ENCODE measurements at places on chromosomes 2 and 18.

DNA sequence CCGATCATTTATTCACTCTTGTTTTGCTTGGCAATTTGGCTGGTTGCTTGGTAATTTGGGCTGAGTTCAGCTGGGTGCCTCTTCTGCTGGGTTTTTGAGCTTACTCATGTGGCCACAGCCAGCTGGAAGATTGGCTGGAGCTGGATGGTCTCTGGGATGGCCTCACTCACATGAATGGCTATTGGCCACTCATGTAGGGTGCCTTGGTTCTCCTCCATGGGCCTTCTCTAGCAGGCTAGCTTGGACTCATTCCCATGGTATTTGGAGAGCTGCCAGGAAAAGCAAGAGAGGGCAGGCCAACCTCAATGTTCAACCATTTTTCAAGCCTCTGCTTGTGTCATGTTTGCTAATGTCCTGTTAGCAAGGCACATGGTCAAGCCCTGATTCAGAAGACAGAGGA lies 16.9 kb downstream of the ZAP70 start:
- H3K27ac ChIP-seq = no peak overlapping the region
- H3K4me1 ChIP-seq = peaks cover 41% of the 10 kb centered on the region
- H3K36me3 ChIP-seq = peaks cover 36% of the 10 kb centered on the region
- H3K27me3 ChIP-seq = no peaks in the 10 kb centered on the region
- H3K4me3 ChIP-seq = no peak overlapping the region

- no peaks in the 10 kb centered on the region for H3K27me3 ChIP-seq
- no peak overlapping the region for H3K27ac ChIP-seq
Measured at GRCh38 chr2:194723446-194723845, 933.6 kb upstream of the SLC39A10 start.

DNA sequence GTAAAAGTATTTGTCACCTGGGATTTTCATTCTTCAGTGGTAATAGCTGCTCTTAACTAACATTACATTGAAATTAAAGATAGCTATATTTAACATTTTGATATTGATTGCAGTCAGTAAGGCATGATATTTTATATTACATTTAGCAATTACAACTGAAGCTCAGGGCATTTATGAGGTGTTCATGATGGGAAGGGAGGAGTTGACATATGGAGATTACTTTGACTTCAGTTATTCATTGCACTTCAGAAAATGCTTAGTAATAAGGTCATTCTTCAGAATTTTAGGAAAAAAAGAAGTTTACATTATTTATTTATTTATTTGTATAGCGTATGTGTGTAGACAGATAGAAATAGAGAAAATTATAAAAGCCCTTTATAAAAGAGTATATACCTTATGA lies 352.0 kb downstream of the GALNT13 start:
- no peak overlapping the region for H3K27ac ChIP-seq
- H3K4me3 ChIP-seq = no peak overlapping the region
- H3K4me1 ChIP-seq = no peaks in the 10 kb centered on the region
- H3K36me3 ChIP-seq = no peaks in the 10 kb centered on the region

GRCh38 chr2:181573140-181573736 lies 83.7 kb downstream of the CERKL start:
- no peaks in the 10 kb centered on the region for H3K36me3 ChIP-seq
- H3K27ac ChIP-seq = no peak overlapping the region
- H3K4me3 ChIP-seq = no peak overlapping the region
- DNase-seq = no peak

- no peak overlapping the region for H3K4me3 ChIP-seq
- no peaks in the 10 kb centered on the region for H3K36me3 ChIP-seq
- DNase-seq = no peak
- H3K4me1 ChIP-seq = no peaks in the 10 kb centered on the region
Measured at GRCh38 chr2:1501038-1501851, 88.0 kb downstream of the TPO start.

DNA sequence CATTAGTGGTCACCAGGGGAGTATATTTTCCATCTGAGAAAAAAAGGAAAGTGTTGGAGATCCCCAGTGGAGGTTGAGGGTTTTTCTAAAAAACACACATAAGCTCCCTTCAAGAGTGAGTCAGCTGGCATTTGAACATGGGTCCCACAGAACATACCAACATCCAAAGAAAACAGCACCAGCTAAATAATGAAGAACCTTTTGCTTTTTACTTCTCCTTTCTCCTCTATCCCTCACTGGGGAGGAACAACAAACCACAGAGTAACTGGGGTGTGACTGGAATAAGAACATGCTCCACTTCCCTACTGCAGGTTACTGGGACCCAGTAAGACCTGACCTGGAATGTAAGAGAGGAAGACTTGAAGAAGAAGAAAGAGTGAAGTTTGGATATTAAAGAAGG lies 56.5 kb upstream of the RAPH1 start:
- DNase-seq = no peak
- H3K27me3 ChIP-seq = peaks cover 2% of the 10 kb centered on the region
- peaks cover 10% of the 10 kb centered on the region for H3K4me1 ChIP-seq
- H3K27ac ChIP-seq = no peak overlapping the region
- H3K4me3 ChIP-seq = no peak overlapping the region

- peaks cover 66% of the 10 kb centered on the region for H3K4me1 ChIP-seq
- peak overlapping the region; percentile 99 for H3K27ac ChIP-seq
- no peaks in the 10 kb centered on the region for H3K27me3 ChIP-seq
- no peak for DNase-seq
- H3K4me3 ChIP-seq = peak overlapping the region; percentile 95
Measured at GRCh38 chr2:216111122-216111521, 2.0 kb downstream of the XRCC5 start.

DNA sequence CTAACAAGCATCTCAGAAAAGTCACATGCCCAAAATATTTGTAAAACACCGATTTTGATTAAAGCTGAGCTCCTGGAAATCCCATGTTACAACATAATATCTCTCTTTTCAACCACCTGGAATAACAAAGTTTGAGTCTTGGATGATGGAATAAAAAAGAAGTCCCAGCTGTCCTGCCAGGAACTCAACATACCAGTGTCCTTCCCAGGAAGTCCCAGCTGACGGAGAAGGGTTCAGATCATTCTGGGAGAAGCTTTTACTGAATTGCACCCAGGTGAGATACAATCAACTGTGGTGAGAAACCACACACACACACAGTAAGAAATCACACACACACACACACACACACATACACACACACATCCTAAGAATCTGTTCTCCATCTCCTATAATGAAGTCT lies 413.1 kb upstream of the PKDCC start:
- DNase-seq = no peak
- H3K27ac ChIP-seq = no peak overlapping the region
- H3K36me3 ChIP-seq = no peaks in the 10 kb centered on the region
- H3K4me1 ChIP-seq = no peaks in the 10 kb centered on the region
- no peaks in the 10 kb centered on the region for H3K27me3 ChIP-seq

- DNase-seq = no peak
- no peak overlapping the region for H3K27ac ChIP-seq
- H3K36me3 ChIP-seq = no peaks in the 10 kb centered on the region
- H3K4me3 ChIP-seq = no peak overlapping the region
Measured at GRCh38 chr18:6145645-6146306, 250.5 kb upstream of the TMEM200C start.

Data from activated T-cell treated with anti-CD3 and anti-CD28 coated beads, Interleukin-2, amount 50 U/mL, for 72 hours (primary cell).